OCI-M1 (cell line): ENCODE measurements at places on chromosomes 7 and 10.

- no peak for DNase-seq
Observed at GRCh38 chr10:128727114-128727513, 600.9 kb upstream of the MKI67 start.

- no peak for DNase-seq
Observed at GRCh38 chr7:128341733-128342132, 2.0 kb downstream of the RBM28 start.

GRCh38 chr10:58651040-58651439 lies 138.4 kb downstream of the BICC1 start:
- peak; percentile 81 for DNase-seq

DNA sequence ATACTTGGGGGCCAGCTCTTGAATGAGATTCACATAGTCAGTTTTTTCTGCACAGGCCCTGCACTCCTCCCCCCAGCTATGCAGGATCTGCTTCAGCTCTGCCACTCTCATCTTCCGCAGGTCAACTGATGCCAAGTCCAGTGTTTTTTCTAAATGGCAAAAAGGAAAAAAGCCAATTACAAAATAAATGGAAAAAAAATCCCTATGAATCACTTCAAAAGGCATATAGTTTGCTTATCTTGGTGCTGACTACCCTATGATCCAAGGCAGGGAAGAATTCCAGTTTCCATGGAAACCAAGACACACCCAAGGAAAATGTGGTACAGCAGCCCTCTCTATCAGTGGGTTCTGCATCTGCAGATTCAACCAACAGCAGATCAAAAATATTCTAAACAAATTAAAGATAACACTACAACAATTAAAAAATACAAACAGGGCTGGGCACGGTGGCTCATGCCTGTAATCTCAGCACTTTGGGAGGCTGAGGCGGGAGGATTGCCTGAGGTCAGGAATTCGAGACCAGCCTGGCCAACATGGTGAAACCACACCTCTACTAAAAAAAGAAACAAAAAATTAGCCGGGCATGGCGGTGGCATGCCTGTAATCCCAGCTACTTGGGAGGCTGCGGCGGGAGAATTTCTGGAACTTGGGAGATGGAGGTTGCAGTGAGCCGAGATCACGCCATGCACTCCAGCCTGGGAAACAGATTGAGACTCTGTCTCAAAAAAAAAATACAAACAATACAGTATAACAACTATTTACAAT lies 17.6 kb downstream of the CDNF start:
- DNase-seq: no peak

- DNase-seq: no peak
Observed at GRCh38 chr7:27930910-27931476, 191.0 kb downstream of the TAX1BP1 start.
